ENCODE measurements at places on chromosomes 1 and 21. TPM values are rescaled to one million over a fixed set of nuclear protein-coding genes. Genes with fewer than 3 reads are reported as not detected.
A peak's percentile ranks its signal among the peaks of the same experiment; 100 is the strongest.

Gene LRRC38
- not detected for total RNA-seq

GRCh38 chr1:192545896-192546521 lies 29.6 kb upstream of the RGS1 start:
- H3K27ac ChIP-seq = peak overlapping the region; percentile 21
- H3K27me3 ChIP-seq = no peaks in the 10 kb centered on the region
- peaks cover 20% of the 10 kb centered on the region for H3K4me1 ChIP-seq
- no peaks in the 10 kb centered on the region for H3K36me3 ChIP-seq

DNA sequence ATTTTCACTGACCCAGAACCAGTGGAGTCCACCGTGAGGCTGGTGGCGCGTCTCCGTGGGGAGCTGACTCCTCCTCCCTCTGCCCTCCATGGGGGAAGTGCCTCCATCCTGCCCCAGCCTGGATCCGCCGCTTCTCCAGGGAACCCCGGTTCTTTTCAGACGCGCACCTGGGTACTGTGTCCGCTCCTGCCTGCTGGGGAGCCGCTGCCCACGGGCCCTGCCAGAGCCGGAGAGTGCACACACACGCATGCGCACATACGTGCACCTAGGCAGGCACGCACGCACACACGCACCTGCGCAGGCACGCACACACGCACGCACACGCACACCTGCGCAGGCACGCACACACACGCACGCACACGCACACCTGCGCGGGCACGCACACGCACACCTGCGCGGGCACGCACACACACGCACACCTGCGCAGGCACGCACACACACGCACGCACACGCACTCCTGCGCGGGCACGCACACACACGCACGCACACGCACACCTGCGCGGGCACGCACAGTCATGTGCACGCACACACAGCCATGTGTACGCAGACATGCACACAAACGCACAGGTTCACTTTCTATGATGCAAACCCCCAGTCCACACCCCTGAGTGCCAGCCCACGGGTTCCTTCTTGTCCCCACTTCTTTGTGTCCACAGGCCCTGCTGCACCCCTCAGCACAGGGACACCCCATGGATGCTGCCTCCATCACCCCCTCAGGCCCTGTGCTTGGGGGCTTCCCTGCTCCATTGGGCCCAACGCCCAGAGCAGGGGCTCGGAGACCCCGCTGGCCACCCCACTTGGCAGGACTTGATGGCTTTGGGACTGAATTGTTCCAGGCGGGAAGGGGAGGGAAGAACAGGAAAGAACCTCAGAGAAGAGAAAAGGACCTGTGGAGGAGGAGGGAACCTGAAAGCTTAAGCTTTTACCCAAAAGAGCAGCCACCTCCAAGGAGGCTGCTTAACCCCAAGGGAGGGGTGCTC lies 42.7 kb downstream of the MORN1 start:
- H3K4me1 ChIP-seq = no peaks in the 10 kb centered on the region
- no peak overlapping the region for H3K27ac ChIP-seq
- no peaks in the 10 kb centered on the region for H3K36me3 ChIP-seq
- peak; percentile 35 for DNase-seq

- DNase-seq = no peak
- H3K4me3 ChIP-seq = no peak overlapping the region
- H3K27ac ChIP-seq = no peak overlapping the region
- no peaks in the 10 kb centered on the region for H3K36me3 ChIP-seq
These were observed 2.3 kb downstream of the CHD5 start for GRCh38 chr1:6177681-6178380.

DNA sequence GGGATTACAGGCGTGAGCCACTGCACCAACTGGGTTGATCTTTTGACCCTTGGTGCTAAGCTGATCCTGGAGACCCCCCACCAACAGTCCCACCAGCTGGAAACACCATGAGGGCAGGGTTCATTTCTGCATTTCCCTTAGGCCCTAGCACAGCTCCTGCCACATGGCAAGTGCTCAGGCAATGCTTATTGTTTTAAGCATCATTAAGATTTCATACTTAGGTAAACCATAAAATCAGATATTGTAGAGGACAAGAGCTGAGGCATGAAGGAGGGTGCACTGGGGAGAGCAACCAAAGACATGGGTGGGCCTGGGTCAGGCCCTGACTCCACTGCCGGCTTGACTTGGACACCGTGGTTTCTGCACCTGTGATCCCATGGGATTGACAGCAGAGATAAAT lies 17.7 kb downstream of the CHIT1 start:
- H3K4me3 ChIP-seq = no peak overlapping the region
- H3K4me1 ChIP-seq = peaks cover 7% of the 10 kb centered on the region
- no peak overlapping the region for H3K27ac ChIP-seq
- no peak for DNase-seq
- H3K27me3 ChIP-seq = peaks cover 6% of the 10 kb centered on the region

DNA sequence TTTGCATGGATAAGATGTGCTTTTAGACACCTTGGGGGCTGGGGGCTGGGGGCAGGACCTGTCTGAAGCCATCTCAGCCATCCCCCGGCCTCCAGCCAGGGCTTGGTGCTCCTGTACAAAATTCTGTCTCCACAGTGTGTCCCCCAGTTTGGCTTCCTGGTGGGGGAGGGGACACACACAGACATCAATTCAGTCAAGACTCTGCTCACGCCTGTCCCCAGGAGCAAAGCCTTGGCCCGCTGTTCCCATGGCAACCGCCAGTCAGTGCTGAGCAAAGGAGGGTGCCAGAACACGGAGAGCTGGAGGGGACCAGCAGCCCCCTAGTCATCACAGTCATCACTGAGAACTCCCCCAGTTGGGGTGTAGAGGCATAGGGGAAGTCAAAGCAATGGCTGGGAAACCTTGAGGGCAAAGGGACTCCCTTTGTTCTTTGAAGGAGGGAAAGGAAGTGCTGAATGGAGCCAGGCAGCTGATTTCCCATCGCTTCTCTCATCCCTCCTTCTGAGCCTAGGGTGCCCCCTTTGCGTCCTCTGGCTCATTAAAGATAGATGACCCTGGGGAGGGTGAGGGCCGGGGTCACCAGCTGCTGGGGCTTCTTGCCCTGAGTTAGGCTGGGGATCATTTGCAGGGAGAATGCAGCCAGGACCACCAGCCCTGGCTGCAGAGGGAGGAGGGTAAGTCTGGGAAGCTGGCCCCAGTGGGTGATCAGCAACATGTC lies 134.9 kb upstream of the IPO9 start:
- H3K27me3 ChIP-seq = no peaks in the 10 kb centered on the region
- no peaks in the 10 kb centered on the region for H3K4me1 ChIP-seq
- H3K4me3 ChIP-seq = no peak overlapping the region
- DNase-seq = no peak
- H3K36me3 ChIP-seq = no peaks in the 10 kb centered on the region
- no peak overlapping the region for H3K27ac ChIP-seq
